ENCODE measurements at places on chromosomes 1 and 21. TPM values are rescaled to one million over a fixed set of nuclear protein-coding genes. Genes with fewer than 3 reads are reported as not detected.

Gene TFF1
- not detected for total RNA-seq

Gene BARHL2
- not detected for total RNA-seq

Gene PLA2G4A
- not detected for total RNA-seq

Gene ATAD3C
- total RNA-seq: 0.17 TPM

Gene RPTN
- total RNA-seq: not detected

Gene PERM1
- not detected for total RNA-seq

Gene SLC9C2
- not detected for total RNA-seq

Gene FCER1G
- total RNA-seq: 1.8 TPM

Gene NBPF6
- total RNA-seq: not detected

Measured in activated CD4-positive, alpha-beta T cell treated with anti-CD3 and anti-CD28 coated beads, Interleukin-2, amount 10 ng/mL, durations not matched to agents 7 days and 5 days (primary cell).